Umbilical cord (tissue), 2 donors: ENCODE measurements at places on chromosomes 7 and 10. TPM values are rescaled to one million over a fixed set of nuclear protein-coding genes. Genes with fewer than 3 reads are reported as not detected.

Gene AKR1C4
- not detected for total RNA-seq

Gene RHEB
- 83.8 TPM for total RNA-seq

Gene LAMB4
- total RNA-seq = 0.96 TPM

Gene STMP1
- 26.0 TPM for total RNA-seq

Gene PON3
- 8.2 TPM for total RNA-seq

Gene CYP2C19
- total RNA-seq = 6.3 TPM

Gene ZNF853
- total RNA-seq = 21.9 TPM

Gene NPVF
- 1.2 TPM for total RNA-seq

Gene MEOX2
- total RNA-seq = 6.5 TPM
